ENCODE measurements at places on chromosomes 12 and 14.

DNA sequence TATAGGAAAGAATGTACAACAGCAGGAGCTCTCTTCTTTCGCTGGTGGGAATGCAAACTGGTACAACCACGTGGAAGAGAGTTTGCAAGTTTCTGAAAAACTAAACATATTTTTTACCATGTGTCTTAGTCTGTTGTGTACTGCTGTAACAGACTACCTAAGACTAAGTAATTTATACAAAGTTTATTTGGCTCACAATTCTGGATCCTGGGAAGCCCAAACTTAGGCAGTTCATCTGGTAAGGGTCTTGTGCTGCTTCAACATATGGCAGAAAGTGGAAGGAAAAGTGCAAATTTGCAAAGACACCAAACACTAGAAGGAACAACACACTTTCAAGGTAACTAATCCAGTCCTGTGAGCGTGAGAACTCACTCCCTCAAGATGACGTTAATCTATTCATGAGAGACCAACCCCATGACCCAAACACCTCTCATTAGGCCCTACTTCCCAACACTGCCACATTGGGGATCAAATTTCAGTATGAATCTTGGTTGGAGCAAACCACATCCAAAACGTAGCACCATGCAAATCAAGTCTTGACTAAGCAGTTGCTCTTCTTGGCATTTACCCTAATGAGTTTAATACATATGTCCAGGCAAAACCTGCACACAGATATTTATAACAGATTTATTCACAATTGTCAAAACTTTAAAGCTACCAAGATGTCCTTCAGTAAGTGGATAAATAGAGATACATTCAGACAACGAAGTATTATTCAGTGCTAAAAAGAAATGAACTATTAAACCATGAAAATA lies 481.9 kb upstream of the FOXG1 start:
- DNase-seq, result no peak

- no peak for DNase-seq
These were observed 4.3 kb upstream of the MYF6 start for GRCh38 chr12:80702889-80703805.

DNA sequence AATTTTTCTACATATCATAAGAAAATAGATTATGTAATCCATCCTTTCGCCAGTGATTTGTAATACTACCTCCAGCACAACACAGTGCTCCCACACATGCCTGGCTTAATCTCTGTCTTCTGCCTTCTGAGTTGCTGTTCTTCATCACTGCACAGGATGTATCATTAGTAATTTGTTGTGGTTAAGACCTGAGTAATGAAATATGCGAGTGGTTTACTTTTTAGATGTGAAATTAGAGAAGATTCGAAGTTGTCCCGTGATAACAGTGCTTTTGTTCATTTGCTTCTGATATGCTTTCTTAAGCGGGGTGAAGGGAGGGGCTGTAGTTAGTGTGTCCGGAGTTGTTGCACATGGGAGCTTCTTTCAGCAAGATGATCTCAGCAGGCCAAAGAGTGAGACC lies 18.1 kb downstream of the KRT85 start:
- DNase-seq, result no peak

- no peak for DNase-seq
These were observed 444.8 kb downstream of the AEBP2 start for GRCh38 chr12:19884021-19884492.

GRCh38 chr14:91744068-91744480 lies 12.2 kb upstream of the CATSPERB start:
- DNase-seq, result no peak

GRCh38 chr14:22822016-22822570 lies 6.9 kb upstream of the SLC7A7 start:
- DNase-seq, result no peak

DNA sequence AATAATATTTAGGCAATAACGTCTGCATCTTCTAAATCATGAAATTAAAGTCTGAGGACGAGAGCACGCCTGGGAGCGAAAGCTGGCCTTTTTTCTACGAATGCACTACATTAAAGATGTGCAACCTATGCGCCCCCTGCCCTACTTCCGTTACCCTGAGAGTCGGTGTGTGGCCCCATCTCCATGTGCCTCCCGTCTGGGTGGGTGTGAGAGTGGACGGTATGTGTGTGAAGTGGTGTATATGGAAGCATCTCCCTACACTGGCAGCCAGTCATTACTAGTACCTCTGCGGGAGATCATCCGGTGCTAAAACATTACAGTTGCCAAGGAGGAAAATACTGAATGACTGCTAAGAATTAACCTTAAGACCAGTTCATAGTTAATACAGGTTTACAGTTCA lies 19.3 kb downstream of the CKB start:
- DNase-seq, result no peak

DNA sequence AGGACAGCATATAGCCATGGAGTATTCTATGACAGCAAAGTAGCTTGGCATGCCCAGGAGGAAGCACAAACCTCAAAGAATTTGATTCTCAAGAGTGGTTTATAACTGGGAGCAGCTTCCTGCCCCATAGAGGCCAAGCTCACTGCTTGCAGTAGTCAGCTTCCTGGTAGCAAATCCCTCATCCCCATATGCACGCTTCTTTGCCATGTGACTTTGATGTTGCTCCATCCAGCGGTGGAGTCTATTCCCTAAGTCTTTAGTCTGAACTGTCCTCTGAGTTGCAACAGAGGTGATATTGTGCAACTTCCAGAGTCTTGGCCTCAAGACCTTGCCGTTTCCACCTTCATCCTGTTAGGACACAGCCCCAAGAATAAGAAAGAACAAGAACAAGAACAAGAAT lies 996.8 kb upstream of the TMEM132C start:
- no peak for DNase-seq

DNA sequence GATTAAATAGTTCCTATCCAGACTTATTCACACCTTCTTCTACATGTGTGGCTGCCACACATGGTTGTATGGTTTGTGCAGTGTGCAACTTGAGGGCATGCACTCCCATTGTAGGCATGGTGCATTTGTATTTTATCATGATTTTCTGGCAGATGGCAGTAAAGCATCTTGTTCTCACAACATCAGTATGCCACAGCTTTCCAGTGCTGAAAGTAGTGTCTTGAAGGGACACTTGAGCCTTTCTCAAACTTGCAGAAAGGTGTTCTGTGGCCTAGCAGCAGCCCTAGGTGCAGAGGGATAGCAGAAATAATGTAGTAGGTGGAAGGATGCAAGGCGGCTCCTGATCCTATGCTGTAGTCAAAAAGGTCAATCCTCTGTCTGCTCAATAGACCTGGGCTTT lies 72.9 kb downstream of the LMNTD1 start:
- DNase-seq, result no peak
